ENCODE measurements at places on chromosomes 12 and 14.

DNA sequence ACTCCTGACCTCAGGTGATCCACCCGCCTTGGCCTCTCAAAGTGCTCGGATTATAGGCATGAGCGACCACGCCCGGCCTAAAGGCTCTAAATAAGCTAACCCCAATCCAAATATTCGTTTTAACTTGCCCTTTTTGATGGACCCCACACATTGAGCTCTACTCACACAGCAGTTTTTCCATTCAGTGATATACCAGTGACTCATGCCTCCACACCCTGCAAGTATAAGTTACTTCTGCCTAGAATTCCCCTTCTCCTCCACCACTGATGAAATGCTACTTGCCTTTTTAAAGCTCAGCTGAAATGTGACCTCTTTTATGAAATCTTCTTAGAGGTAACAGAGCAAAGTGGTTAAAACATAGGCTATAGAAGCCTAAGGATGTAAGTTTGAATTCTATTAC lies 68.8 kb downstream of the EXOC5 start:
- H3K27ac ChIP-seq, result no peak overlapping the region
- no peak for DNase-seq
- H3K27me3 ChIP-seq, result peaks cover 9% of the 10 kb centered on the region
- H3K4me1 ChIP-seq, result no peaks in the 10 kb centered on the region

DNA sequence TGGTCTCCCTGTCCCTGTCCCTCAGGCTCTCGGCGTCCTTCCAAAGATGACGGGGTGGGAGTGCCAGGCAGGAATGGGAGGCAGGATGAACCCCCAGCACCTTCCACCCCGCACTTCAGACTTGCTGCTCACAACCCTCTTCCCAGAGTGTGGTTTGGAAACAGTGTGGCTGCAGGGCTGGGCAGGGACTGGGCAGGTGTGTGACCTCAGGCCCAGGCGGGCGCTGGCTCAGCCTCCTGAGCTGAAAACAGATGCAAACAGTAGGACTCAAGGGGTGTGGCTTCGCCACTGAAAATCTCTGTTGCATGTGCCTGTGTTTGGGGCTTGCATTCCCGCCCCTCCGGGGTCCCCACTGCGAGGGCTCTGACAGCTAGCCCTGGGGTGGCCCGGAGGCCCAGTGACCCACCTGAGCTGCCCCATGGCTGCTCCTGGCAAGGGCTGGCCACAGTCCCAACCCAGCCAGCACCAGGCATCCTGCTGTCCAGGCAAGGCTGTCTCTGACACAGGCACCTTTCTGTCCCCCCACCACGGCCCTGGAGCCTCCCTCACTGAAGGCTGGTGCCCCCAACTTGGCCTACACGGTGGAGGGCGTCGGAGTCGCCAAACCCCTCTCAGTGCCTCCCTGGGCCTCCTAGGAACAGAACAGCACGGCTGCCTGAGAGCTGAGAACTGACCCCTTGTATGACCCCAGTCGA lies 46.1 kb downstream of the BEGAIN start:
- no peaks in the 10 kb centered on the region for H3K36me3 ChIP-seq
- no peaks in the 10 kb centered on the region for H3K4me1 ChIP-seq
- H3K4me3 ChIP-seq, result no peak overlapping the region
- DNase-seq, result no peak

GRCh38 chr12:119829439-119829838 lies 47.7 kb downstream of the CIT start:
- H3K27ac ChIP-seq, result no peak overlapping the region
- DNase-seq, result no peak
- H3K4me1 ChIP-seq, result peaks cover 2% of the 10 kb centered on the region
- peaks cover 52% of the 10 kb centered on the region for H3K36me3 ChIP-seq
- H3K27me3 ChIP-seq, result no peaks in the 10 kb centered on the region
- no peak overlapping the region for H3K4me3 ChIP-seq

DNA sequence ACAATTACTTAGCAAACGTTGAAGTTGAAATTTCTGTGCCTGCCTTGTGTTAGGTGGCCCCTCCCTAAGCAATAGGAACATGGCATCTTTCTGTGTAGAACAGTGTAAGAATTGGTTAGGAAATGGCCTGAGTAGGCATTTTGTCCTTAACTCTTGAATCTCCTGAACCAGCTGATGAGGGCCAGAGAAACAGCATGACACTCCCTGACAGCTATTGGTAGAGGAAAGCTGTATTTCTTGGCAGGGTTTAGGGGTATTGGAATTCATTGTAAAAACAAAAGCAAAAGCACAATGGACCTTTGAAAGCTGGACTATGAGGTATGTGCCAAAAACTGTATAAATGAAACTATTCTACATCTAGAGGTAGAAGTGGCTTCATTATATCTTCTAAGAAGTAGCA lies 40.6 kb upstream of the LRTM2 start:
- peaks cover 11% of the 10 kb centered on the region for H3K4me1 ChIP-seq
- H3K4me3 ChIP-seq, result no peak overlapping the region
- DNase-seq, result no peak
- no peaks in the 10 kb centered on the region for H3K27me3 ChIP-seq
- H3K36me3 ChIP-seq, result peaks cover 28% of the 10 kb centered on the region

DNA sequence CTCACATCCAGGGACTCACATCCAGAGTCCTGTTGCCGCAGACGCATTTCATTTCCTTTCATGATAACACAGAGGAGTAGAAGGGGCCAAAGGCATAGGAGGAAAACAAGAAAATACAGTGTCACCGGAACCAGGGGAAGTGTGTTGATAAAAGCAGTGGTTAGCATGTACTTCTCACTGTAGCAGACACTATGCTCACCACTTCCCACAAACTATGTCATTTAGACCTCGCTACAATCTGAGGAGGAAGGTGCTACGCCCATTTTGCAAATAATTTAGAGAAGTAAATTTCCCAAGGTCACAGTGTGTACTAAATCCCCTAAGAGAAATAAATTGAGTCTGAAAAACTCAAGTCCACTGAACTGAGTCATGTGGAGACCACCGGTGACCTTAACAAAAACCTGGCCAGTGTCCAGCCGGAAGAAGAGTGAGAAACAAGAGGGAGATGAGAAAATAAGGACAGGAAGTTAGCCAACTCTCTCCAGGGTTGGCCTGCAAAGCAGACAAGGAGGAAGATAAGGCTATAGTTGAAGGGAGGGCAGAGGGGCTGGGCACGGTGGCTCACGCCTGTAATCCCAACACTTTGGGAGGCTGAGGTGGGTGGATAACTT lies 25.8 kb upstream of the TMCC3 start:
- H3K4me1 ChIP-seq, result peaks cover 12% of the 10 kb centered on the region
- H3K4me3 ChIP-seq, result peak overlapping the region; percentile 8
- peak; percentile 68 for DNase-seq

GRCh38 chr12:65879878-65880277 lies 55.6 kb downstream of the HMGA2 start:
- DNase-seq, result no peak
- H3K36me3 ChIP-seq, result no peaks in the 10 kb centered on the region
- peaks cover 45% of the 10 kb centered on the region for H3K27me3 ChIP-seq
- H3K4me3 ChIP-seq, result no peak overlapping the region
- no peak overlapping the region for H3K27ac ChIP-seq

- H3K4me1 ChIP-seq, result peaks cover 37% of the 10 kb centered on the region
- DNase-seq, result no peak
- H3K36me3 ChIP-seq, result peaks cover 5% of the 10 kb centered on the region
- H3K4me3 ChIP-seq, result no peak overlapping the region
- peak overlapping the region; percentile 31 for H3K27ac ChIP-seq
These were observed 10.5 kb downstream of the KRT2 start for GRCh38 chr12:52641468-52641867.

DNA sequence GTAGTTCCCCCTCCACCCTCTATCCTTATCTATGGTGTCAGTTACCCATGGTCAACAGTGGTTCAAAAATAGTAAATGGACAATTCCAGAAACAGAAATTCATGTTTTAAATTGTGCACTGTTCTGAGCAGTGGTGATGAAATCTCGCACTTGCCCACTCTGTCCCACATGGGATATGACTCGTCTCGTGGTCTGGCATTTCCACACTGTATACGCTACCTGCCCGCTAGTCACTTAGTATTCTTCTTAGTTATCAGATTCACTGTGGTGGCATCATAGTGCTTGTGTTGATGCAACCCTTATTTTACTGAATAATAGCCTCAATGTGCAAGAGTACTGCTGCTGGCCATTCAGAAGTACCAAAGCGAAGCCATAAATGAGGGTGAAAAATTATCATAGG lies 507.0 kb downstream of the SNAPC1 start:
- no peaks in the 10 kb centered on the region for H3K27me3 ChIP-seq
- no peak overlapping the region for H3K27ac ChIP-seq
- peak; percentile 33 for DNase-seq

DNA sequence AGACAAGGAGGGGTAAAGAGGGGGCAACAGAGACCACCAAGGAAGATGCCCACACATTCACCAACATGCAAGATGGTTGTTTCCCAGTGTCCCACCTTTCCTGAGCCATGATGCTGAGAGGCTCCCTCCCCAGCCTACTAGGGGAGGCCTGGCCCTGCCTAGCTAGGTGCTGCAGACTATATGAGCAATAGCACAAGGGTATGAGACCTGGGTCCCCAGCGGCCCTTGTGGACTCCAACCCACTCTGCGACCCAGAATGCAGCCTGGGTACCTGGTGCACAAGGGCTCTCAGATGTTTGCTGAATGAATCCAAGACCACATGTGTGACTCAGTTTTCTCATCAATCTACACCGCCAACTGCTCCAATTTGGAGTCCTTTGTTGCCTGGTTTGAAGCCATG lies 13.9 kb downstream of the TGFB3 start:
- no peaks in the 10 kb centered on the region for H3K36me3 ChIP-seq
- H3K4me3 ChIP-seq, result no peak overlapping the region

DNA sequence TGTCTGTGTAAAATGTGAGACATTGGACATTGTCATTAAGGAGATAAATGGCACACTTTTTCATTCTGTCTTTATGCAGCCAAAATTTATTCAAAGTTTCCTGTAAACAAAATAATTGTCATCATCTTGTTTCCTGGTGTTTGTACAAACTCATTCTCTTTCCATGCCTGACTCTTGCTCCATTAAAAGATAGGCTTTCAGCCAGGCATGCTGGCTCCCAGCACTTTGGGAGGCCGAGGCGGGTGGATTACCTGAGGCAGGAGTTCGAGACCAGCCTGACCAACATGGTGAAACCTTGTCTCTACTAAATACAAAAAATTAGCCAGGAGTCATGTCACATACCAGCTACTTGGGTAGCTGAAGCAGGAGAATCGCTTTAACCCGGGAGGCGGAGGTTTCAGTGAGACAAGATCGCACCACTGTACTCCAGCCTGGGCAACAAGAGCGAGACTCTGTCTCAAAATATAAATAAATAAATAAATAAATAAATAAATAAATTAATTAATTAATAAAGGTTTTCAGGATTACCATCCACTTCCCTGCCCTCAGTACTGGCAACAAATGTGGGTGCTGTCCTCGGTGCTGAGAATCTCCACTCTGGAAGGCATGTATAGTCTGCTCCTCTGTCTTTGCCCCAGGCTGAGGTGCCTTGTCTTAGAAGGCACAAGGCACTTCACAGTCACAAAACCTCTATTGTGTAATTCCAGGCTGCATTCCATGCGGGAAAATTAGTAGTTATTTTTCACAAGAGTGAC lies 83.2 kb downstream of the PAH start:
- H3K27ac ChIP-seq, result no peak overlapping the region
- no peak overlapping the region for H3K4me3 ChIP-seq
- DNase-seq, result no peak
- H3K36me3 ChIP-seq, result no peaks in the 10 kb centered on the region

DNA sequence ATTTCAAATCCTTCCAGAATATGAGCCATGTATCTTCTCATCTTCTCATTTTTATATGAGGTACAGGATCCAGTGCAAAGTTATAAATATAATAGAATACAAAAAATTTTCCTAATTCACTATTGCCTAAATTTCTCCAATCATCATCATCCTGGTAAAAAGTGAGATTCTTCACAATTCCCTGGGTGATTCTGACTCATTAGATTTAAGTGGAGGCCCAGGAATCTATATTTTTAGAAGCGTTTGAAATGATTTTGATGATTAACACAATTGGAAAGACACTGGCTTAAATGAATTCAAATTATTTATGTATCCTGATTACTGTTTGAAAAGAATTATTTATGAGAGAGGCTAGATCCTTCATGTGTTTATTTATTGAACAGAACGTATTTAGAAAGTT lies 380.3 kb upstream of the PDE3A start:
- no peak overlapping the region for H3K4me3 ChIP-seq
- H3K27me3 ChIP-seq, result no peaks in the 10 kb centered on the region
- H3K27ac ChIP-seq, result no peak overlapping the region
- H3K36me3 ChIP-seq, result no peaks in the 10 kb centered on the region
- no peaks in the 10 kb centered on the region for H3K4me1 ChIP-seq
- DNase-seq, result no peak

DNA sequence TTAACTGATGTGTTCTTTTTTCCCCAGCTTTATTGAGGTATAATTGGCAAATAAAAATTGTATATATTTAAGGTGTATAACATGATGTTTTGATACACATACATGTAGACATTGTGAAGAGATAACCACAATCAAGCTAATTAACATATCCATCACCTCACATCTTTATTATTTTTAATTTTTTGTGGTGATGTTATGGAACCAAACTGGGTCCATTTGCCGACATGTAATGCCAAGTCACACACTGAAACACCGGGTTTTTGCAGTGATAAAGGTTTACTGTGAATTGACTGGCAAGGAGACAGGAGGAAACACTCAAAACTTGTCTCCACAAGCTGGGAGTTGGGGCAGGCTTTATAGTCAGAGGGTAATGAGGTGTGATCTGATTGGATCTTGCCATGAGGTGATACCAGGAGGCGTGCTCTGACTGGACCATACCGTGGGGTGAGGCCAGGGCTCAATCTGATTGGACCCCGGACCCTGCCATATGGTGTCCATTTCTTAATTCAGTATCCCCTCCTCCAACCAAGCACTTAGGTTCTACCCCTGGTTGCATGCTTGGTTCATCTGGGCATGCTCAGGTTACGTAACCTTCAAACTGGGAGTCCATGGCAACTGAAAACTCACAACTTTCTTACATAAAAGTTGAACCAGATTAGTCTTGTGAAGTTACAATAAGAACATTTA lies 11.8 kb upstream of the WSCD2 start:
- H3K36me3 ChIP-seq, result no peaks in the 10 kb centered on the region
- H3K27ac ChIP-seq, result no peak overlapping the region
- H3K4me3 ChIP-seq, result no peak overlapping the region
- no peak for DNase-seq
- peaks cover 8% of the 10 kb centered on the region for H3K27me3 ChIP-seq
- H3K4me1 ChIP-seq, result peaks cover 2% of the 10 kb centered on the region

- no peak for DNase-seq
- no peak overlapping the region for H3K4me3 ChIP-seq
- H3K4me1 ChIP-seq, result no peaks in the 10 kb centered on the region
These were observed 1.6 kb downstream of the LRRC74A start for GRCh38 chr14:76827696-76828296.

DNA sequence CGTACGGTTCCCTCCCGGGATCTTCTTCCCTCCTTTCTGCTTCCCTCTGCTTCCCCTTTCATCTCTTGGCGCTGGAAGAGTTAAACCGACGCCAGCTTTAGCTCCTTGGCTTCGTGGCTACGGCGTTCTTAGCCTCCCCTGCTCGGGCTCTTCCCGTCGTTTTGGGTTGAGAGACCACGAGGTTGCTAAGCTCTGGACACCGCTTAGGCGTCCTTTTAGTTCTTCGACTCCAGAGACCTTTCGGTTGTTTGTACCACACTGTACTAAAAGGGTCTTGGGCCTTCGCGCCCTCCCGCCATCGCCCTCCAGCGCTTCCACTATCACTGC lies 545 bp downstream of the CPSF2 start:
- H3K27ac ChIP-seq, result peak overlapping the region; percentile 100
- DNase-seq, result no peak
- H3K27me3 ChIP-seq, result no peaks in the 10 kb centered on the region

GRCh38 chr12:105319691-105320209 lies 10.7 kb upstream of the C12orf75 start:
- DNase-seq, result peak; percentile 71
- no peak overlapping the region for H3K27ac ChIP-seq
- H3K4me1 ChIP-seq, result peaks cover 48% of the 10 kb centered on the region
- H3K27me3 ChIP-seq, result no peaks in the 10 kb centered on the region

GRCh38 chr12:49651855-49652254 lies 28.5 kb downstream of the PRPF40B start:
- no peaks in the 10 kb centered on the region for H3K27me3 ChIP-seq
- H3K4me1 ChIP-seq, result peaks cover 28% of the 10 kb centered on the region
- no peak overlapping the region for H3K4me3 ChIP-seq
- no peak overlapping the region for H3K27ac ChIP-seq
